ENCODE measurements at places on chromosomes 6 and 20.

GRCh38 chr20:58392286-58392685 lies 3.3 kb downstream of the VAPB start:
- no peak for DNase-seq

GRCh38 chr20:409697-410559 lies 1.8 kb downstream of the RBCK1 start:
- no peak for DNase-seq

GRCh38 chr6:74410630-74411029 lies 714.6 kb downstream of the CD109 start:
- DNase-seq: no peak

DNA sequence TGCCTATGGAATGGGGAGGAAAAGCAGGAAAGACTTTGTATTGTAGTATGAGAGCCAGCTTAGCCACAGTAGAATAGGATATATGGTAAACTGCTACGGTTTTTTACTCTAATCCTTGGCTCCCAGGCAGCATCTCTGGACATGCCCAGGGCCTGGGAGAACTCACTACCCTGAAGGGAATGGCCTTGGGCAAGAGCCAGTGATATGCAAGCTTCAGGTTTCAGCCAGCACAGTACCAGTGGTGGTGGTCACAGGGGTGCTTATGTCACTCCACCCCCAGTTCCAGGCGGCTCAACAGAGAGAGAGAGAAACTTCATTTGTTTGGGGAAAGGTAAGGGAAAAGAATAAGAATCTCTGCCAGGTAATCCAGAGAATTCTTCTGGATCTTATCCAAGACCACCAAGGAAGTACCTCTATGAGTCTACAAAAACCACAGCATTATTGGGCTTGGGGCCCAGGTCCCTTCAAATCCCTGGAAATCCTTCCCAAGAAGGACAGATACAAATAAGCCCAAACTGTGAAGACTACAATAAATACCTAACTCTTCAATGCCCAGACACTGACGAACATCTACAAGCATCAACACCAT lies 121.2 kb downstream of the THBS2 start:
- DNase-seq: no peak

DNA sequence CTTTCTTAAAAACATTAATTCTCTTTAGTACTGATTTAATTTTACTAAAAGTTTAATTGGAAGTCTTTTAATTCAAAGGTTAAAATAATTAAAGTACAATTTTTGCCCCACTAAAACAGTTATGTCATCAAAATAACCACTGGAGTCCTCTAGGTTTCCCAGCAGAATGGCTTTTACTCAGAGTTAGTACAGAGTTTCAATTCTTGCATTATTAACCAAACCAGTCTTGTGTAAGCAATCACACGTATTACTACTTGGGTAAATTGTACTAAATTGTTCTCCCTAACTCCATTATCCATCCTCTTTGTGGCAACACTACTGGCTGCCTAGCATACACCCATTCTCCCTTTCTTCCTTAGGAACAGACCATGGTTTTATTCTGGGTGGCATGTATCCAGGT lies 36.9 kb downstream of the CDK19 start:
- no peak for DNase-seq

GRCh38 chr6:143614235-143614634 lies 63.5 kb upstream of the PHACTR2 start:
- DNase-seq: no peak

DNA sequence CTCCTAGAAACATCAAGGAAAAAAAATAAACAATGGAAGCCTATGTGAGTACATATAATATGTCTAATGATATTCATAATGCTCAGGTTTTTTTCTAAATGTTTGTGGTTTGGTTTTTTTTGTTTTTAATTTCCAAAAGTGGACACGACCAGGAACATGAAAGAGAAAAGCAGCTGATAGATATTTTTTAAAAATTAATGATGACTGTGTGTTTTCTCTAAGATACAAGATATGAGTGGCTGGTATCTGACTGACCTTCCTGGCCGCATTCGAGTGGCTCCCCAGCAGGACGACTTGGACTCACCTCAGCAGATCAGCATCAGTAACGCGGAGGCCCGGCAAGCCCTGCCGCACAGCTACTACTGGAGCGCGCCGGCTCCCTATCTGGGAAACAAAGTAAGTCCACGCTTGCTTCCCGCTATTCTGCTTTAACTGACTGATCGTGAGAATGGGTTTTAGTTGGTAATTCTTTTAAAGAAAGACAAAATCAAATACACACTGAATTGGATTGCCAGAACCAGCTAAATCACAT lies 309.6 kb downstream of the LAMA2 start:
- no peak for DNase-seq

DNA sequence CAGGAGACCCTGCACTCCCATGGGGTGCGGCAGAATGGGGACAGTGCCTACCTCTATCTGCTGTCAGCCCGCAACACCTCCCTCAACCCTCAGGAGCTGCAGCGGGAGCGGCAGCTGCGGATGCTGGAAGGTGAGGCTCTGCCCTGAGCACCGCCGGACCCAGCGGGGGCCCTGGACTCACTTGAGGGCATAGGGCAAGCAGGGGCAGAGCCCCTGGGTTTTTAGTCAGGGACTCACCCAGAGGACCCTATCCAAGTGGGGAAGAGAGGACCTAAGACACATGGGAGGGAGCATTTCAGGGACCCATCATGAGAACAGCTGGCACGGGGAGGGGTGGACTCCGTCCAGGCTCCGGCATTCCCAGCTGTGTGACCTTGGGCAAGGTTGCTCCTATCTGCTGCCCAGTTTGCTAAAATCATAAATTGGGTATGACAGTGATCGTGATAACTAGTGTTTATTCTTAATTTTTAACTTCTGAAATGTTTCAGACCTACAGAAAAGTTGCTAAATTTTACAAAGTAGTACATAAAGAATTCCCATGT lies 9.8 kb downstream of the RBCK1 start:
- no peak for DNase-seq

GRCh38 chr6:168956884-168957730 lies 296.5 kb downstream of the THBS2 start:
- no peak for DNase-seq

DNA sequence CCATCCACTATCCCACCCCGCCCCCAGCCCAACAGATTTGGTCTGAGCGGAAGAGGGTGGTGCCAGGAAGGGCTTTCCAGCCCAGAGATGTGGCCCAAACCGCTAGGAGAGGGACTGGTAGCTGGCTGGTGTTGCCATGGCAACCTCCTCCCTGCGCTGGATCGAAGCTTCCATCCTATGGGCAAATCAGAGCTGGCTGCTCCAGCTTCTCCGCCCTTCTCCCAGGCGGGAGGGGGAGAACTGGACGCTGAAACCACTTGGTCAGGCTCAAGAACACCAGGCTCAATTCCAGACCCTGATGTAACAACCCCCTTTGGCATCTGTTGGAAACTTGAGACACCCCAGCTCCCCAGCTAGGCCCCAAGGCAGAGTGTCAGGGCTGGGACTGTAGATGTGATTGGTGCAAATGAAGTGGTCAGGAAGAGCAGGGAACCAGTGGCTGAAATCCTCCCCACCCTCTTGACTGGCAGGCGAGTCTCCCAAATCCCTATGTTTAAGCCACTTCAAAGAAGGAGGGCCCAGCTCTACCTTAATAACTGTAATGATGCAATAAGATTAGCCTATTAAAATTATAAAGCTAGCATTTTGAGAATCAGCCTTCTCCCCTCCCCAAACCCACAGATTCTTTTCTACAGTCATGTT lies 4.2 kb downstream of the RIMS4 start:
- DNase-seq: peak; percentile 27

DNA sequence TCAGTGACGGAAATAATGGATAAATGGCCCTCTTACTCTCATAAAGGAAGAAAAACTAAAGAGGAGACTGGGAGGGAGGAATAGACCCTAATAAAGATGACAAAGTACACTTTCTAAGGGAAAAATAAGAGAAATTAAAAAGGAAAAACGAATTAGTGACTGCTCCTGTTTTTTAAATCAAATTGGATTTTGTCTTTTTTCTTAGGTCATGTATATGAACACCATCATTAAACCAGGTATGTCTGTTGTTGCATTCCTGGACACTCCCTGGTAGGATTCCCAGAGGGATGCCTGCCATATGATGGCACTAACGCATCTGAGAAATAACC lies 59.4 kb upstream of the BTN3A2 start:
- DNase-seq: no peak

- no peak for DNase-seq
Measured at GRCh38 chr6:88494401-88495140, 328.4 kb upstream of the CNR1 start.

DNA sequence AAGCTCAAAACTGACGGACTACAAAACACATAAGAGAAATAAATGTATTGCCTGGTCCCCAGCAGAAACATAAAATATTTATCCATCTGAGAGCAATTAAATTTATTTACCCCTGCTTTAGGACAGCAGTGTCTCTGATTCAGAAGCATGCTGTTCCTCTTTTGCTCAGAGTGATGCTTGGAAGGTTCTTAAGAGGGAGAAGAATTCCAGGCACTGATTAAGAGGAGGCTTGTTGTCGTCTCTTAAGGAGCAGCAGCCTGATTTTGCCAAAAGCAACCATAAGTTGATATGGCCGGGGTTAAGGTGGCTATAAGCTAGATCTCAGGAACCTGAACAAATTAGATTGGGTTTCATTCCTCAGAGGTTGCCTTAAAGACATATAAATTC lies 25.8 kb downstream of the CAP2 start:
- no peak for DNase-seq

DNA sequence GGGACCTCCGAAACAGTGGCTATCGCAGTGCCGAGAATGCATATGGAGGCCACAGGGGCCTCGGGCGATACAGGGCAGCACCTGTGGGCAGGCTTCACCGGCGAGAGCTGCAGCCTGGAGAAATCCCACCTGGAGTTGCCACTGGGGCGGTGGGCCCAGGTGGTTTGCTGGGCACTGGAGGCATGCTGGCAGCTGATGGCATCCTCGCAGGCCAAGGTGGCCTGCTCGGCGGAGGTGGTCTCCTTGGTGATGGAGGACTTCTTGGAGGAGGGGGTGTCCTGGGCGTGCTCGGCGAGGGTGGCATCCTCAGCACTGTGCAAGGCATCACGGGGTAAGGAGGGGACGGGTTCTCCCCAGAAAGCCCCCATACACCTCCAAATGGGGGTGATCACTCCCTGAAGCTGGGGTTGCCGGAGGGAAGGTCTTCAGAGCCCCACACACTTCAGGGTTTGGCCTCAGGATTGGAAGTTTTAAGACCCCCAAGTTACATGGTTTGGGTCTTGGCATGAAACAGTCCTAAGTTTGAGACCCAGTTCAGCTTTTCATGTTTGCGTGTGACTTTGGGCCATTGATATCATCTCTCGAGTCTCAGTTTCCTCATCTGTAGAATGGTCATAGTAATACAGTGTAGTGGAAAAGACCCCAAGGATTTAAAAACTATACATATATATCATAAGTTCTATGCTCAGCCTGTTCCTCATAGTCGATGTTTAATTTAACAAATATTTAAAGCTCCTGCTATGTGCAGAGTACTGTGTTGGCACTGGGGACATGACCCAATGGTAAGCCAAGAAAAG lies 4.3 kb downstream of the BPIFB4 start:
- DNase-seq: no peak

- DNase-seq: no peak
Measured at GRCh38 chr6:54254886-54255285, 53.4 kb upstream of the TINAG start.

DNA sequence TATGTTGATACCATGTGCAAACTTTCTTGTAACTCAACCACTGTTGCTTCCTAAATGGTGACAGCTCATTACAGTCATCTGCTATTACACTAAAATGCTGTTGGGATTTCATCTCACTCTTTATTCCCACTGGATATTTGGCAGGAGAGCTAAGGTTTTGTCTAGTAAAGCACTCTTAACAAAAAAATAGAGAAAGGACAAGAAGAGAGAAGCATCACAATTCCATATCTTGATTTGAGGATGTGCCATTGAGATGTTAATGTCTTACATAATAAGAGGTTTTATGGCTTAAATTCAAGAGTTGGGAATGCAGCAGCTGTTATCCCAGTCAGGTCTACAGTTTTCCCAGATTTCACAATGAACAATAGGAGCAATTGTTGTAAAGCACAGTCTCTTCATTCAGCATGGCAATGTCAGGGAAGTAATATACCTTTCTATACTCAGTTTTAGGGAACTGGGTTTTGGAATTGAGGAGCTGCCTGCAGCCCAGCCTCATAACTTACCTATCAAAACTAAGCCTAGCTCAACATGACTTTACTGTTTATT lies 134.9 kb downstream of the ISM1 start:
- DNase-seq: no peak

DNA sequence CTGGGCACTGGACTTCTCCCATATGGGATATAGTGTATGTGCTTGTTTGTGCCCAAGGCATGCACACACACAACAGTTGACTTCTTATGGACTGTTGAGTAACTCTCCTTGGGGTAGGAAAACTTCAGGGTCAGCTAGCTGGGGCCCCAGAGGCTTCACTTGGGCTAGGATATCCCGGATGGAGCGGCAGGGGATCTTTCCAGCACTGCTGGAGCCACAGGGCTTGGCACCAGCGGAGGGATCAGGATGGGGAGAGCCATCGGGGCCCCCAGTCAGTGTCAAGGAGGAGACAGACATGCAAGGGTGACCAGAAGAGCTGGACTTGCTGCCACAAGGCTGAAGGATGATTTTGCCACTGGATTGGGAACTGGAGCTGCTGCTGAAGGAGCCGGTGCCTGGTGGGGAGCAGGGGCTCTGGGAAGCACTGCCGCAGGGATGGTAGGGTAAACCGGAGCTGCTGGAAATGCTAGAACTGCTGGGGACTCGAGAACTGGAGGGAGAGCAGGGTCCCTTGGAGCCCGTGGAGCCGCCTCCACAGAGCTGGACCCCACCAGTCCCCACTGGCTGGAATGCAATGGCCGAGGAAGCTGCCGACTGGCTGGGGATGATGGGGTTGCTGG lies 1.5 kb downstream of the PSORS1C1 start:
- DNase-seq: no peak

GRCh38 chr20:2914160-2914559 lies 40.9 kb downstream of the PTPRA start:
- no peak for DNase-seq

DNA sequence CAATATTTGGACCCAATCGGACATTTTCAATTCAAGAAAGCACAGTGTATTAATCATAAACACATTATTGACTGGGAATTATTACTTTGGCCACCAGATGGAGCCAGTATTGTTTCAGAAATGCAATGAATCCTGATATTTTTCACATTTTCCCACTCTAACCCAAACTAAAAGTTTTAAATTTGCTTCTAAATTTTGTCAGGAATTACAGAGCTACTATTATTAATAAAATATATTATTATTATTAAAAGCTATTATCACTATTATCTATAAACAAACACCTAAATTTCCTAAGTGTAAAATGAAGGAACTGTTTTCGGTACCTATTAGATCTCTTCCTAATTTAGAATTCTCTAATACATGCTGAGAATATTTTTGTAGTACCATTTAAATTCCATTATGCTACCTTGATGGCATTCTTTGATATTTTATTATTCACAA lies 245.3 kb downstream of the OGFRL1 start:
- DNase-seq: no peak

All from amygdala (tissue), 56 donors.